ENCODE measurements at places on chromosomes 1 and 21. TPM values are rescaled to one million over a fixed set of nuclear protein-coding genes. Genes with fewer than 3 reads are reported as not detected.
A peak's percentile ranks its signal among the peaks of the same experiment; 100 is the strongest.

The CLCA4 gene
- not detected for total RNA-seq

The FMO4 gene
- total RNA-seq: 3.3 TPM

GRCh38 chr21:26956813-26957212, 10.1 kb downstream of the ADAMTS5 start:
- H3K4me1 ChIP-seq: peaks cover 5% of the 10 kb centered on the region
- H3K27me3 ChIP-seq: no peaks in the 10 kb centered on the region
- no peaks in the 10 kb centered on the region for H3K36me3 ChIP-seq
- H3K4me3 ChIP-seq: no peak overlapping the region
- H3K27ac ChIP-seq: no peak overlapping the region
- no peak for DNase-seq

GRCh38 chr1:177615251-177615650, 354.6 kb downstream of the SEC16B start:
- H3K36me3 ChIP-seq: no peaks in the 10 kb centered on the region
- H3K4me3 ChIP-seq: no peak overlapping the region
- H3K27ac ChIP-seq: no peak overlapping the region

DNA sequence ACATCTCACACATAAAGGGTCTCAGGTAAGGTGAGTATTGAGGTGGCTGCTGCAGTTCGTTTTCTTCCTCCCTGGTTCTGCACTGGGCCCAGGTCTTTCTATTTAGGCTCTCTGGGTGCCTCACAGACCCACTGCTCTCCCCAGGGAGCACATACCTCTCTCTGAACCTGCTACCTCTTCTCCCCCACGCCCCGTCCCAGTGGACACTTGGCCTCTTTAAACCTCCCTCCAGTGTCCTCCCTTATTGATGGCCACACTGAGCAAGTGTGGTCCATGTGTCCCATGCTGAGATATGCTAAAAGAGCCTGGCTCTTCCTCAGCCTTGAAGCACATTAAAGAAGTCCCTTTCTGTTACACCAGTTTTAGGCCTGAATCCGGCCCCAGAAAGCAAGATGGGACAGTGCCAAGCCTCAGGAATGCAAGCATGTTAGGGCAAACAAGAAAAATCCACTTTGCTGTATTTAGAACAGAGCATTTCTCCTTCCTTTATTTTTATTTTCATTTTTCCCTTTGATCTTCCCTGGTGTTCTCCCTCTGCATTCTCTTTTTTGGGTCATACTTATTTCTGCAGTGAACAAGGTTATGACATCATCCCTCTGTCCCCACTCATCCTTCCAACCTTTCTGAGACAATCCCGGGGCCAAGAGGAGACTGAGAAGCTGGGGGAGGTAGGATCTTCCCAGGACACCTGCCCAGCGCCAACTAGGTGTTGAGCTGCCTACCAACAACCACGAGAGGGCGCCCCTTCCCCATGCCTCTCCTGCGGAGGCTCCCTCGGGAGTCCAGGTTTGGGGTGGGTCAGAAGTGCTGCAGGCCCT, 5.0 kb upstream of the CHI3L2 start:
- H3K27ac ChIP-seq: peak overlapping the region; percentile 2
- peaks cover 21% of the 10 kb centered on the region for H3K4me1 ChIP-seq
- no peak overlapping the region for H3K4me3 ChIP-seq
- no peaks in the 10 kb centered on the region for H3K27me3 ChIP-seq

The RALGPS2 gene
- 7.8 TPM for total RNA-seq

DNA sequence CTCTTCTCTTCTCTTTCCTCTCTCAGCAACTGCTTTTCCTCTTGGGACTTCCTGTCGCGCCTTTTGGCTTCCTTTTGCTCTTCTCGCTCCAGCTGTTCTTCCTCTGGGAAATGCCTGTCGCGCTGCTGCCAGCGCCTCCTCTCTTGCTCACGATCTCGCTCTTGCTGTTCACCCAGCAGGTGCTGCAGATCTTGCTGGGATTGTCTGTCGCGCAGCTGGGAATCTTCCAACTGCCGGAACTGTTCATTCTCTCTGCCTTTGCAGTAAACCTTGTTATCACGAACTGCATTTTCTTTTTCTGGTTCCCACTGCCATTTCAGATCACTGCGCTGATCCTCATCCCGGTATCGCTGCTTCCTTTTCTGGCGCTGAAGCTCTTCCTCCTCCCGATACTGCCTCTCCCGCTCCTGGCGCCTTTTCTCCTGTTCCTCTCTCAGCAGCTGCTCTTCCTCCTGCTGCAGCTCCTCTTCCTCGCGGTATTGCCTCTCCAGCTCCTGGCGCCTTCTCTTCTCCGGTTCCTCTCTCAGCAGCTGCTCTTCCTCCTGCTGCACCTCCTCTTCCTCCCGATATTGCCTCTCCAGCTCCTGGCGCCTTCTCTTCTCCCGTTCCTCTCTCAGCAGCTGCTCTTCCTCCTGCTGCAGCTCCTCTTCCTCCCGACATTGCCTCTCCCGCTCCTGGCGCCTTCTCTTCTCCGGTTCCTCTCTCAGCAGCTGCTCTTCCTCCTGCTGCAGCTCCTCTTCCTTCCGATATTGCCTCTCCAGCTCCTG, 5.8 kb downstream of the TCHH start:
- no peak overlapping the region for H3K27ac ChIP-seq
- peaks cover 39% of the 10 kb centered on the region for H3K4me1 ChIP-seq
- no peaks in the 10 kb centered on the region for H3K36me3 ChIP-seq
- H3K27me3 ChIP-seq: no peaks in the 10 kb centered on the region

DNA sequence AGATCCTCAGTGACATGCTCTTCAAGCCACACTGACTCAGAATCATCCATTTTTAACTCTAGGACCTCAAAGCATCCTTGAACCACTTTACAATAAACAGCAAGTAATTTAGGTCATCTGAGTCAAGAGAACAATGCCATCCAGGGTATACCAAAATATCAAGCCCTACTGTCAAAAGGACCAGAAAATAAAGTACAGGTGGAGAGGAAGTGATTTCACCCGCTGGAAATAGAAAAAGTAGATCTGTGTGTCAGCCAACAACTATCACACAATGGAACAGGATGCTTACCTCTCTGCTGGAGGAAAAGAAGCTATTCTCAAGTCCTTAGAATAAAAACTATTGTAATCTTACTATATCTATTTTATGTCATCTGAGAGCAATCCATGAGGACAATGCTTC, 37.0 kb downstream of the RERE start:
- no peak for DNase-seq
- H3K27me3 ChIP-seq: no peaks in the 10 kb centered on the region
- H3K36me3 ChIP-seq: no peaks in the 10 kb centered on the region
- no peak overlapping the region for H3K27ac ChIP-seq
- H3K4me1 ChIP-seq: no peaks in the 10 kb centered on the region

- no peaks in the 10 kb centered on the region for H3K36me3 ChIP-seq
- H3K4me3 ChIP-seq: no peak overlapping the region
- no peak for DNase-seq
- peak overlapping the region; percentile 6 for H3K27ac ChIP-seq
- H3K27me3 ChIP-seq: no peaks in the 10 kb centered on the region
Observed at GRCh38 chr1:112637254-112638109, 17.9 kb downstream of the CAPZA1 start.

GRCh38 chr1:6911974-6912373, 126.7 kb downstream of the CAMTA1 start:
- H3K36me3 ChIP-seq: no peaks in the 10 kb centered on the region
- no peak for DNase-seq
- no peak overlapping the region for H3K4me3 ChIP-seq
- H3K27me3 ChIP-seq: no peaks in the 10 kb centered on the region

The MROH7 gene
- total RNA-seq: 1.2 TPM

- no peak for DNase-seq
- no peaks in the 10 kb centered on the region for H3K27me3 ChIP-seq
- no peak overlapping the region for H3K27ac ChIP-seq
- no peaks in the 10 kb centered on the region for H3K36me3 ChIP-seq
- H3K4me1 ChIP-seq: no peaks in the 10 kb centered on the region
- no peak overlapping the region for H3K4me3 ChIP-seq
Observed at GRCh38 chr1:239276051-239276450, 110.3 kb upstream of the CHRM3 start.

The WNT3A gene
- total RNA-seq: 19.6 TPM

GRCh38 chr1:57761628-57762027, 337.8 kb upstream of the DAB1 start:
- no peak overlapping the region for H3K4me3 ChIP-seq
- H3K4me1 ChIP-seq: no peaks in the 10 kb centered on the region
- H3K27me3 ChIP-seq: no peaks in the 10 kb centered on the region
- H3K36me3 ChIP-seq: no peaks in the 10 kb centered on the region
- DNase-seq: no peak

The TNFSF18 gene
- total RNA-seq: not detected

GRCh38 chr1:1204998-1205768, 1.2 kb downstream of the TNFRSF18 start:
- no peaks in the 10 kb centered on the region for H3K27me3 ChIP-seq
- H3K36me3 ChIP-seq: no peaks in the 10 kb centered on the region
- DNase-seq: peak; percentile 65
- peaks cover 37% of the 10 kb centered on the region for H3K4me1 ChIP-seq
- H3K4me3 ChIP-seq: peak overlapping the region; percentile 36

GRCh38 chr1:7694600-7695496, 76.2 kb upstream of the VAMP3 start:
- H3K36me3 ChIP-seq: no peaks in the 10 kb centered on the region
- no peak overlapping the region for H3K4me3 ChIP-seq
- H3K27ac ChIP-seq: no peak overlapping the region
- no peak for DNase-seq
- no peaks in the 10 kb centered on the region for H3K27me3 ChIP-seq

- H3K27me3 ChIP-seq: no peaks in the 10 kb centered on the region
- H3K27ac ChIP-seq: no peak overlapping the region
- H3K4me3 ChIP-seq: no peak overlapping the region
- H3K36me3 ChIP-seq: no peaks in the 10 kb centered on the region
- DNase-seq: no peak
Observed at GRCh38 chr1:171480035-171480434, 5.3 kb upstream of the PRRC2C start.

DNA sequence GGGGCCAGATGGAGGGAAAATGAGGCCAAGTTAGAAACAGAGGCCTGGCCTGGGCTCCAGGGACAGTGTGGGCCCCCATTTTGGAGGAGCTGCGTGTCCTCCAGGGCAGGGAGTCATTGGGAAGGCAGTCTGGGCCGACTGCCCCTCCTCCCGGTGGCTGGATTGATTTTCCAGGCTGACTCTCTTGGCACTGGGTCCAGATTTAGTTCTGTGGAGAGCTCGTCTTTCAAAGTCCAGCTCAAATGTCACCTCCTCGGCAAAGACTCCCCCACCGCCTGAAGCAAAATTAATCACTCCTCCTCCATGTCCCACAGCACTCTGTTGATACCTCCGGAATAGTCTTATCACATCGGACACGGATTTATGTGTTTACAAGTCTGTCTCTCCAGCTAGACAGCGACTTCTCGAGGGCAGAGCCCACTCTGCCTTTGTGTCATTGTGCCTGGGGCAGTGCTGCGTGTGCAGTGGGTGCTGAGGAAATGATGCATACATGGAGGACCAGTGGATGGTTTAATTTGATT, 175.1 kb downstream of the CAMTA1 start:
- no peak overlapping the region for H3K4me3 ChIP-seq
- H3K4me1 ChIP-seq: peaks cover 18% of the 10 kb centered on the region
- H3K27ac ChIP-seq: no peak overlapping the region
- peaks cover 16% of the 10 kb centered on the region for H3K27me3 ChIP-seq

GRCh38 chr1:208449951-208450350, 205.8 kb upstream of the PLXNA2 start:
- H3K27me3 ChIP-seq: no peaks in the 10 kb centered on the region
- no peak overlapping the region for H3K27ac ChIP-seq
- no peaks in the 10 kb centered on the region for H3K36me3 ChIP-seq
- no peak overlapping the region for H3K4me3 ChIP-seq
- no peaks in the 10 kb centered on the region for H3K4me1 ChIP-seq

- no peak for DNase-seq
- H3K27ac ChIP-seq: no peak overlapping the region
- H3K4me3 ChIP-seq: no peak overlapping the region
- H3K27me3 ChIP-seq: no peaks in the 10 kb centered on the region
Observed at GRCh38 chr21:41526478-41527087, 18.6 kb upstream of the TMPRSS2 start.

The EDARADD gene
- total RNA-seq: not detected

The PIGC gene
- total RNA-seq: 13.6 TPM

DNA sequence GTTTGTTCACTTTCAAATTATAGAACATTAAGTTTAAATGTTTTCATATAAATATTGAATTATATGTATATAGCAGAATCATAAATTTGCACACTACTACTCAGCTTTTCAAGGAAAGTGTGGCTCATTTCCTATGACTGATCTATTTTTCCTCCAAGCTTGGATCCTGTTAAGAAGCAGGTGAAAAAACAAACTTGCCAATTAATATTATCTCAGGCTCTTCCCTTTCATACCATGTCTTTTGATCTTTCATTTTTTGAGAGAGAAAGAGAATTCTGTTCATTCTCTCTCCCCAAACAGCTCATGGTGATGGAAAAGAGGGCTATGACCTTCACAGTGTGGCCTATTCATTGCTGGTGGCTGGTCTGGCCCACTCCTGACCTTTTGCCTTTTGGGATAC, 43.7 kb downstream of the SEC16B start:
- H3K27ac ChIP-seq: no peak overlapping the region
- no peaks in the 10 kb centered on the region for H3K27me3 ChIP-seq
- H3K36me3 ChIP-seq: no peaks in the 10 kb centered on the region
- no peaks in the 10 kb centered on the region for H3K4me1 ChIP-seq
- H3K4me3 ChIP-seq: no peak overlapping the region
- no peak for DNase-seq
